Stimulated activated CD8-positive, alpha-beta memory T cell treated with anti-CD3 and anti-CD28 coated beads, Interleukin-2, amount 100 ng/mL, for 48 hours (primary cell): ENCODE measurements at places on chromosomes 6 and 20.

DNA sequence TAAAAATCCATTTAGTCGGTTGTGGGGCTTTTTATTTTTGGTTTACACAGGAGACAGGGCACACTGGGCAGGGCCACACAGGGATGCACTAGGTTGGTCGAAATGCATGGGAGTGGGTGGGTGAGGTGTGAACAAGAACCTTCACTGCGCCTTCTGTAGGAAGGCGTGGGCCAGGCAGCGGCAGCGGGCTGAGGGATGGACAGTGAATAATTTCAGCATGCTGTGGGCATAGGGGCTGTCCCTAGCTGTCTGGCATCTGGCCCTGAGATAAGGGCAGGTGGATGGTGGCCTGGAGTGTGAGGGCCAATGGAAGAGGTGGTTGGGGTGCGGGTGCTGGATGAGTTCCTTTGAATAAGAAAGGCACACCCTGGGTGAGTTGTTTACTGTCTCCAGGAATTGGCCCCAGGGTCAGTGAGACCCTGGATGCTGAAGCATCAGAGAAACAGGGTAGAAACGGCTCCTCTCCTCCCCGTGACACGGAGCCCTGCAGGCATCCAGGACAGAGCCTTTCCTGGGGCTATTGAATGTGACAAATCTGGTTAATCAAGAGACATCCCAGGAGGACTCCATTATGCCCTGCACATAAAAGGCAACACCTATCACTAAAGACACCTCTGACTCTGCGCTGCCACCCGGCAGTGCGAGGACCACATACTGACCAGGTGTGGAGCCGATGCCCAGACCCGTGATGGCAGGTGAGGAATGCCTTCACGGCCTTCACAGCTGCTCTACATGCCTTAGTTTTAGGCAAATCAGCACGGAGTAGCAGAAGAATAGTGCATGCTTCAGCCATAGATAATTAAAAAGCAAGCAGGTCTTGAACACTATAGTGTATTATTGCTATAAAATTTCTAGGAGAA lies 123.0 kb upstream of the SNX9 start:
- no peak for DNase-seq

- no peak for DNase-seq
These were observed 3.3 kb downstream of the TRMT11 start for GRCh38 chr6:125989631-125990030.

- DNase-seq: peak; percentile 19
These were observed 8.0 kb downstream of the TP53RK start for GRCh38 chr20:46681032-46681854.

- DNase-seq: peak; percentile 7
These were observed at the start of gene HS3ST5 for GRCh38 chr6:114342826-114343781. HS3ST5 (minus strand) TSS chr6:114343023; CDS start chr6:114062845, 280,178 bp downstream.

DNA sequence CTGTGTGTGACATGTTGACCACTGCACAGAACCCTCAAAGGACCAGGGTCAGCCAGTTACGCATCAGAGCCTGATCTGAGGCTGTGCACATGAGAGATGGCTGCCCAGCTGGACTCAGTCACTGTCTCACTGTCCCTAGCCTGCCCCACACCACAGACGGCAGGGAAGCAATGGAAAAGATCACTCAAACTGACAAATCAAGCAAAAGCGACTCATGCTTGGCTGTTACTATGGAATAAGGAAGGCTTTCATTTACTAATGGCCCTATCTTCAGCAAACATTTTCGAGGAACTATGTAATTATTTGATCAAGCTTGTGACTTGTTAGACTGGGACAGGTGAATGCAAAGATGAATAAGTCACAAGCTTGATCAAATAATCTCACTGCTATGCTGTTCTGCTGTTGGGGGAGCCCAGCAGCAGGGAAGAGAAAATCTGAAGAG lies 137.0 kb downstream of the SLC23A2 start:
- DNase-seq: no peak

DNA sequence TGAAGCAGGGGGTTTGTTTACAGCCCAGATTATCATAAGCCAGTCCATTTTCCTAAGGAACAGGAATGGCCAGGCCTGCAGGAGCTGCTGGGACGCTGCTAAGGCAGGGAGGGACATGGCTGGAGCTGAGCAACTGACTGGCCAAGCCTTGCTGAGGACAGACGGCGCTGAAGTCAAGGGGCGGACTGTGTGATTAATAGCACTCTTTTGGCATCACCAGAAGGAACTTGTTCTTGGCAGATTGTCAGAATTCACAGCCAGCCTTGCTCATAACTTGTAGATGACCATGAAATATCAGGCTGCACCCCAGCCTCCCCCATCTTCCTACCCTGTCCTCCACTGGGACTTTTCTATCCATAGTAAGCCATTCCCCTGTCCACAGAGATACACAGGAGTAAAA lies 218.8 kb upstream of the RNF24 start:
- no peak for DNase-seq

- DNase-seq: no peak
These were observed 25.2 kb downstream of the ADA start for GRCh38 chr20:44626278-44626677.

- no peak for DNase-seq
These were observed 114.7 kb downstream of the THEMIS start for GRCh38 chr6:127786109-127786508.

DNA sequence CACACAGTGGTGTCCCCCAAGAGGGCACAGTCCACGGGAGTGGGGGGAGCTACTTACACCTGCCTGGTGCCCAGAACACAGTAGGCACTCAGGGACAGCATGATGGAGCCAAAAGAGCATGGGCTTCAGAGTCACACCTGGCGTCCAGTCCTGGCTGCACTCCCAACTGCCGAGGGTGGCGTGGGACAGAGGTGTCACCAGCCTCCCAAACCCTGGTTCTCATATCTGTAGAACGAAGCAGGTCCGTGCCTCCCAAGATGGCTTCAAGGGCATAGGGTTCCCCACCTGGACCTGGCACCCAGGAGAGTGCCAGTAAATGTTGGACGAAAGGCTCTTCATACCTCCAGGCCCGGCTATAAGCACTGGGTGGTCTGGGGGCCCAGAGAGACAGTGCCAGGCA lies 8.9 kb downstream of the HRH3 start:
- DNase-seq: no peak

- DNase-seq: no peak
These were observed 34.6 kb downstream of the REPS1 start for GRCh38 chr6:138953451-138953850.
